ENCODE measurements at places on chromosomes 2 and 18.

GRCh38 chr18:26503382-26503781 lies 45.0 kb downstream of the KCTD1 start:
- no peak for DNase-seq

GRCh38 chr2:188727846-188728245 lies 246.3 kb upstream of the COL3A1 start:
- DNase-seq, result no peak

DNA sequence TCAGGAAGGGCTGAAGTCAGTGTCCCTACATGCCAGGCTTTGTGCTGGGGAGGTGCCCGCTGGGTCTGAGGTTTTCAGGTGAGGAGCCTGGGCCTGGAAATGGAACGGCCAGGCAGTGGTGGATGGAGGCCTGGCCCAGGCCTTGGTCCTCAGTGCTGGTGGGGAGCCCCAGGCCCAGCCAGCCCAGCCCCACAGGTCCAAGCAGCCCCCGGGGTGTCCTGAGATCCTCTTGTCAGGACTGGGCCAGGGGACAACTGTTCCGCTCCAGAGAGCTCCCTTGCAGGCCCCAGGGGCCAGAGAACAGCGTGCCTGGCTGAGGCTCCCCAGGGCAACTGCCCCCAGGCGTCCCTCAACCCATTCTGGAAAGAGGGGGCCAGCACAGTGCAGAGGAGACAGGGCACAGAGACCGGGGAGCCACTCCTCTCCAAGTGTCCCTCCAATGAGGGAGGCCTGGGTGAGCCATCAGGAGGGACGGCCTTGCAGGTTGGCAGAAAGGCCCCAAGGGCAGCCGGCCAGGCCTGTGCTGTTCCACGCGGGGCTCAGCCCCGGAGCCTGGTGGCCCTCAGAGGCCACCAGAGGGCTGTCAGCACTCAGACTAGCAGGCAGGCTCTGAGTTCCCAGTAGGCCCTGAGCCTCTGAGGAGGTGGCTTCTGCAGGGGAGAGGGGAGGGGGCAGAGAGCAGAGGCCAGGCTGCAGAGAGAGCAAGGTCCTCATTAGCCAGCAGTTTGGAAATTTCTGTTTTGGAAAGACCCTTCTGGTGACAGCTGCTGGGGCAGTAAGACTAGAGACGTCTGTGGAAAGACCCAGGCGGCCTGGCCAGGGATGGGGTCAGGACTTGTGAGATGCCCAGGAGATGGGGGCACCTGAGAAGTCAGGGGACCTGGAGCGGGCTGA lies 29.4 kb upstream of the SNED1 start:
- no peak for DNase-seq

- DNase-seq, result no peak
These were observed 114.1 kb upstream of the FIGN start for GRCh38 chr2:163849756-163850435.

DNA sequence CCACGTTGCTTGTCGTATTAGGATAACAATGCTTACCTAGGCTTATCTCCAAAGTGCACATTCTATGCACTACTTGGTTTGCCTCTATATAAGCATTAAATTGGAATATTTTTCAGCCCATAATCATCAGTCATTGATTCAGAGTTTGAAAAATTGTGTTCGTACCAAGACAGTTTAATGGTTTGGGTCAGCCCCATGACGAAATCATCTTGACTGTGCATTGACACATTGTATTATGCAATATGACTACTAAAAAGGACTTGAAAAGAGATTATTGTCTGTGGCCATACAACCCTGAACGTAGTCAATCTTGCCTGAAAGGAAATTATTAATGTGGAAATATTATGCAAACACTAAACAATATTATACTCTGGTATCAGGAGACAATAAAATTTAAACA lies 141.3 kb downstream of the EML6 start:
- DNase-seq, result no peak

DNA sequence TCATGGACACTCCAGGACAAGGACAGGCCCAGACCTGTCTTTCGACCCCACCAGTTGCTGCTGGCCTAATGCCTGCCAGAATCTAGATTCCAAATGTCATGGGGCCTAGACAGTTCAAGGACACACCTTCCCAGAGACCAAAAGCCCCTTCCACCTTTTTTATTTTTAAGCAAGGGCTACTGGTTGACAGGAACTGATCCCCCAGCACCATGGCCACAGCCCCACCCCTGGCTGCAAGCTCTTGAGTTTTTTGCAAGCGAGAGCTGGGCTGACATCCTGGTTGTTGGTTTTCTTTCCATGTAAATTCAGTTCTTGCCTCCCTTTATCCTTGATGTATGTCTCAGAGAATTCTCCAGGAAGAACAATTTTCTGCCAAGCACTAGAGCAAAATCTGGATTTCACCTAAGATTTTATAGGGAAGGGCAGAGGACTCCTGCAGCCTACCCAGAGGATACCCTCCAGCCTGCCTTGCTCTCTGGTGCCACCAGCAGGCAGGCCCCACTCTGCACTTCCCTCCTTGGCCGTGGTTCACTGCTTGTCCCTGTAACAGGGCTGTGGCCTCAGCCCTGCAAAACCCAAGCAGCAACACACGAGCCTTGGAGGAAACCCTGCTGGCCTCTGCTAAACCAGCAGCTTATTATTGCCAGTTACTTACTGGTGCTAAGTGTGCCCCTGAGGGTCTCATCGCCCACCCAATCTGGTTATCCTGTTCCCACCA lies 97.7 kb downstream of the TWIST2 start:
- DNase-seq, result peak; percentile 16

DNA sequence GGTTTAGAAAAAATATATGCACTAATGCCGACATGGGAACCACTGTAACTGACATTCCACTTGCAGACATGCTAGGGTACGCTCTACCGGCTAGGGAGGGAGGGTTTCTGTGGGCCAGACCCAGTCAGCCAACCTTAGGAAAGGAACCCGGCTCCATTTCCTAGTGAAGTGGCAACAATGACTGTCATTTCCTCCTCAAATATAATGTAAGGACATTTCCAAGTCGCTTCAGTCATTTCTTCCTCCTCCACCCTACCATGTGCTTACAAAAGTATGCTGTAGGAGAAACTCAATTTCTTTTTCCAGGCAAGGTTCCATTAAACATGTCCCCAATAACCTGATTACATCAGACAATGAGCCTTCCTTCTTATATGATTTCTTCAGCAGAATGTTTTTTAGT lies 64.3 kb upstream of the PSMD14 start:
- no peak for DNase-seq

DNA sequence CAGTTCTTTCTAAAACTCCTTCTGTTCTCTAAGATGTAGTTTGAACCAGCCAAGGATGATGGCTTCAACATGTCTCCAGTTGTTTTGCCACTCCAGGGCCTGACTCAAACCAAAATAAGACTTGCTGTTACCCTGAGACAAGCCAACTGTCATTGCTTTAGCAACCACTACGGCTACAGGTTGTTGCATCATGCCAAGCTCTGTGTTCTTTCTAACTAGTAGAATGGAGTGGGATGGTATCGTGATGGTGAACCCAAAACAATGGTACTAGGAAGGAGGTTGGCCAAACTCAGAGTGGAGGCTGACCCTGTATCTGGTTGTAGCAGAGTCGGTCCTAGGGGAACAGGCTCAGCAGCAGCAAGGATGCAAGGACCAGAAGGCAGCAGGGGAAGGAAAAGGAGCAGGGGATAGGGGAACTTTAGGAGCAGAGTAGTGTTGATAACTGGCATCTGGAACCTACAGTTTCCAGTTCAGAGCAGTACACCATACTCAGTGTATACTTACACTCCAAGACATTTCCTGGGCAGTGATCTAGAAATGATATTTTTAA lies 51.6 kb downstream of the PDK1 start:
- DNase-seq, result no peak

GRCh38 chr2:206212673-206213513 lies 53.2 kb downstream of the EEF1B2 start:
- DNase-seq, result no peak

- DNase-seq, result no peak
These were observed 58.8 kb upstream of the CAPN13 start for GRCh38 chr2:30865892-30866681.

GRCh38 chr18:22108674-22109073 lies 60.7 kb upstream of the GATA6 start:
- DNase-seq, result no peak

- DNase-seq, result no peak
These were observed 19.1 kb downstream of the HDAC4 start for GRCh38 chr2:239381709-239382134.

DNA sequence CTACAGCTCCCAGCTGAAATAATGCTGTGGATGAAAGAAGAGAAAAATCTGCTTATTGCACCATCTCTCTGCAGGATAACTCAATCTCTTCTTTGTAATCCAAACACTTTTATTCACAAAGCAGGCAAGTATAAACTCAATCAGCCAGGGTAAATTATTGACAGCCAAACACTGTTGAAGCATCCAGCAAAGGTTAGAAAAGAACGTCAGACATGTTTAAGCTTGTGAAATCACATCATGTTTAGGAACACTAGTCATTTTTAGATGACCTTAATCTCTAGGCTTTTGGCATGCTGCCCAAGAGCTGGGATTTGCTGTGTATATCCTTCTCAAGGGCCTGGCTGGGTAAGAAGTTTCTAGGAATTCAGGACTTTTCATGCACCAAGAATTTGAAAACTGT lies 1148.1 kb upstream of the FANCL start:
- DNase-seq, result no peak

DNA sequence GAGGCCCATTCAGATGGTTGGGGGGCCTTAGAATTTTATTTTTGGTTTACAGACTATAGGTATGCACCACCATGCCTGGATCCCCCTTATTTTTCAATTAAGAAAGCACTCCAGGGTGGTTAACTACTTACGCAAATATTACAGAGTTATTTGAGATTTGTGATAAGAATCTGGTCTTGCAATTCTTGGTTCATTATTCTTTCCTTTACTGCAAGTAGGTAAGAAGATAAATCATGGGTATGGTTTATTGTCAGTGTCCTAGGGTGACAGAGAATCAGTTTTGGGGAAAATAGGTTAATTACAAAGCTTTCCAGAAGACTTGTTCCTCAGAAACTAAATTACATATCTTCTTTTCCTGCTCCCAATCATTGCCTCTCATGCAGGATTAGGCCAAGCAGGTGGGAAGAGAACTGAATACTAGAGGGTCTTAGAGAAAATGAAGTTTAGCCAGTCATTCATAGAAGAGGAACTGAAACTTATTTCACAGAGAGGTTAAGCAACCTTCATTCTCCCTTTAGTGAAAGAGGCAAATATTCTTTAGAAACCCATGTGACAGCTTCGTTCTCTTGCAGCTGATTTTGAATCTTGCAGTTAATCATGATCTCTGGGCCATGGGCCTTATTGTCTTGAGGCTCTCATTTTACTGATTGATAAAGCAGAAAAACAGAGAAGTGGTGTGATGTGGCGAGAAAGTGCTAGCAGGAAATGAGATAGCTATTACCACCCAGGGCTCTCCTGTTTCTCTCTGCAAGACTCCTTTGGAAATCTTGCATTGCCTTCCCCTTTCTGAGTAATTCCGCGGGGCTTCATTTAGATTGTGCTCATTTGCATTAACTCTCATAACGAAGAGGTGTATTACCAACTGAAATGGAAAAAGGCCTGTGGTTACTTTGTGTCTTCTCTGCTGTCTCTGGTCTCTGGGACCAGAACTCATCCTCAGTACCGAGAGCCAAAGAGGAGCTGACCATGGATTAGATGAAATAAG lies 44.8 kb upstream of the ARHGAP25 start:
- DNase-seq, result no peak

DNA sequence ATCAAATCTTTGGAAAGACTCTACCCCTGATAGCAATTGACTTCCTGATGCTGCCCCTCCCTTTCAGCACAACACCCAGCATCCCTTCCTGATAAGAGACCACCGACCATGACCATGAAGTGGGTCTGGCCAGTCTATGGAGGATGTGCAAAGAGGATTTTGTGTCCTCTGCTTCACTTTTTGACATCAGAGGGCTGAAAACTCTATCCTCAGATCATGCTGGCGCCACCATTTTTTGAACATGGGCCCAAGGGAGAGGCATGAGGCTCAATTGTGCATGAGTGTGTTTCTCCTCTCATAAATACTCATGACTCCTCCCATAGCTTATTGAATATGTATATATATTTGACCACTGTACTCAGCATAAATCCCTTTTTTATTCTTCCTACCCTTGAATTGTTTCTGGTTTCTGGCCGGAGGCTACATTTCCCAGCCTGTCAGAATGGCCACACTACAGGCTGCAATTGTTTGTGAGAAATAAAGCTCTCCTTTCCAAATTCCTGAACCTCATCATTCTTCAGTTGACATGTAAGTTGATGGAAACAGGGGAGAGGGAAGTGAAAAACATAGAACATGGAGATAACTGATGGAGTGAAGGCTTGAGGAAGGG lies 314.1 kb downstream of the MYCN start:
- DNase-seq, result no peak

DNA sequence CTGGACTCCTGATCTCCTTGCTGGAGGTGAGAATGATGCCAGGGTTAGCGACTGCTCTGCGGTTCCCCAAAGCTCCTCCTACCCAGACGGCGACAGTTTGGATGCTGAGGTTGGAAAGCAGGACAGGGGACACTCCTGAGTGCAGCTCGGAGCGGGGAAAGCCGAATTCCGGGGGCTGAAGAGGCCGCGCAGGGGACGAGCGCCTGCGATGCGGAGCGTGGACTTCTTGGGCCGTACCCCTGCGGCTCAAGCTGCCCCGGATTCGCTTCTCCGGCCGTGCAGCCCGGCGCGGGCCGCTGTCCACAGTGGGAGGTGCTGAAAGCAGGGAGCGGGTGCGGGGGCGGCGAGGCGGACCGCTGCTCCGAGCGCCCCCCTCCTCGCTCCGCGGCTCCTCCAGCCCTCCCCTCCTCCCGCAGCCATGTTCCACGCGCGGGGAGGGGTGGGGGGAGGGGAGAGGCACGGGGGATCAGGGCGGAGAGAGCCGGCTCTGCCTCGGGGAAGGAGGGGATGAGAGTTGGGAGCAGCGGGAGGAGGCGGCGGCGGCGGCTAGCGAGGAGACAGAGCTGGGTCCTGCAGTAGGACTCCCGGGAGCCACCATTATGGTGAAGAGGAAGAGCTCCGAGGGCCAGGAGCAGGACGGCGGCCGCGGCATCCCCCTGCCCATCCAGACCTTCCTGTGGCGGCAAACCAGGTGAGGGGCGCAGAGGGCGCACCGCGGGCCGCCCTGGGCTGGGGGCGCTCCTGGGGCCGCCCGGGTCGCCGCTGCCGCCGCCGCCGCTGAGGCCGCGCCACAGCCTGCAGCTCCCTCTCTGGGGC lies at the start of gene UNC80:
Gene UNC80, plus strand, starts transcription at position 359 of the 816 bp plus-strand sequence. Its CDS starts 241 bp downstream, at position 600.
- peak; percentile 89 for DNase-seq

- no peak for DNase-seq
These were observed 125.1 kb downstream of the AQP4 start for GRCh38 chr18:26740396-26740795.

- DNase-seq, result no peak
These were observed 21.9 kb downstream of the SLC25A52 start for GRCh38 chr18:31738460-31739407.

GRCh38 chr2:230942920-230943896 lies 18.2 kb upstream of the GPR55 start:
- no peak for DNase-seq
